ENCODE measurements at places on chromosomes 3 and 15.

- DNase-seq = no peak
Observed at GRCh38 chr15:73691396-73691795, 7.2 kb downstream of the CD276 start.

DNA sequence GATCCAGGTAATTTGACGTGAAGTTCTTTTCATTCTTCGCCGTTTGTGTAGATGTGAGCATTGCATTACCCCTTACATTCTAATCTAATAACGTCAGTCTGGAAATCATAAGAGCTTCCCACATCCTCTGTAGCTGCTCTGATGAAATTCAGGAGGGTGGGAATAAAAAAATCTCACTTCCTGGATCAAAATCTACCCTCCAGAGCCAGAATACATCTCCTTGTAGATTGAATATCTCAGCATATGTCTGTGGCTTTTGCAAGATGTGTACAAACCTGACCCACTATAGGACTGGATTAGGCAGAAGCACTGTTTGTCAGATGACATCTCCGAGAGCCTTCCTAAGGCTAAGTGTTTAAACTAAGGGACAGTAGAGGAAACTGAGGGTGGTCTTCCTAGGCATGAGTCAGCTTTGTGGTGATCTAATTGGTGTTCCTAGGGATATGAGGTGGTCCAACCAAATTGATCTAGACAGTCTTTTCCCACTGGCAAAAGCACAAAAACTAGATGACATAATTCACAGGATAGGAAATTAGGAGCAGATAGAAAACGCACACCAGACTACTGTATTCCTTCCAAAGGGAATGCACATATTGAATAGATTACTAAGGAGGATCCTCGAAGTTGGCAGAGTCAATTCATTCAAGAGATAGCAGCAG lies 216.3 kb upstream of the LRTM1 start:
- no peak for DNase-seq

GRCh38 chr3:189584645-189585044 lies 46.5 kb upstream of the TP63 start:
- DNase-seq = no peak

GRCh38 chr3:185585518-185585858 lies 607 bp upstream of the SENP2 start:
- no peak for DNase-seq

DNA sequence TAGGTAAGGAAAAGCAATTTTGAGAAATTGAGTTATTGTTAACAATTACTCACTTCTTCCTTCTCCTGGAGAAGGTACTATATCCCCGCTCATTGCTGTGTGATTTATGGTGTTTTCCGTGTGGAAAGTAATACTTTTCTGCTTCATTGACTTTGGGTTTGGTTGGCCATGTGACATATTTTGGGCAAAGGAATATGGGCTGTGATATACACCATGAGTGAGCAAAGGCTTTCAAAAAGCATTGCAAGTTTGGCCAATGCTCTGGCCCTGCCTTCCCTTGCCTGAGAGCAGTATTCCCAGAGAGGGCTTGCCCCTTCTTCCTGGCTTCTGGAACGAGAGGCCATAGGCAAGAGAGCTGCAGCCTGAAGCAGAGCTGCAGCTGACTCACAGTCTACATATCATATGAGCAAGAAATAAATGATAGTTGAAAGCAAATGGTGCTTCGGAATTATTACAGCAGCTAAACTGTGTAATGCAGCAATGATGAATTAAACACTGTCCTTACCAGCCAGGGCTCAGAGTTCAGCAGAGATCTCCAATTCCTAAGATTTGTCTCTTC lies 216.8 kb upstream of the CD96 start:
- no peak for DNase-seq

DNA sequence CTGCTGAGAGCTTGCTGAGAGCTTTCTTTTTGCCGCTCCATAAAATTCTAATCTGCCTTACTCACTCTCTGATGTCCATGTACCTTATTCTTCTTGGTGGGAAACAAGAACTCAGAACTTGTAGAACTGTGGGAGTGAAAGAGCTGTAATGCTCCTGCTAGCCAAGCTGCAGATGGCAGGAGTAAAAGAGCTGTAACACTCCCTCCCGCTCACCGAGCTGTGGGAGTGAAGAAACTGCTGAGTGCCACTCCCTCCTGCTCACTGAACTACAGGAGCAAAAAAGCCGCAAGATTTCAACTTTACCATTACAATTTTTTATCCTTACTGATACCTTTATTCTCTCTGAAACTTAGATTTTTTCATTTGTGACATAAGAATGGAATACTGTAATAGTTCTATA lies 199.1 kb downstream of the SI start:
- no peak for DNase-seq

- no peak for DNase-seq
Observed at GRCh38 chr15:80464951-80465625, 60.9 kb downstream of the ARNT2 start.

Data from natural killer cell treated with Interleukin-12 subunit alpha and Interleukin-12 subunit beta and Interleukin-15 and Interleukin-18, amount 100 ng/mL, for 72 hours (primary cell).